Spleen (tissue), 13 donors: ENCODE measurements at places on chromosomes 12 and 14. TPM values are rescaled to one million over a fixed set of nuclear protein-coding genes. Genes with fewer than 3 reads are reported as not detected.

DNA sequence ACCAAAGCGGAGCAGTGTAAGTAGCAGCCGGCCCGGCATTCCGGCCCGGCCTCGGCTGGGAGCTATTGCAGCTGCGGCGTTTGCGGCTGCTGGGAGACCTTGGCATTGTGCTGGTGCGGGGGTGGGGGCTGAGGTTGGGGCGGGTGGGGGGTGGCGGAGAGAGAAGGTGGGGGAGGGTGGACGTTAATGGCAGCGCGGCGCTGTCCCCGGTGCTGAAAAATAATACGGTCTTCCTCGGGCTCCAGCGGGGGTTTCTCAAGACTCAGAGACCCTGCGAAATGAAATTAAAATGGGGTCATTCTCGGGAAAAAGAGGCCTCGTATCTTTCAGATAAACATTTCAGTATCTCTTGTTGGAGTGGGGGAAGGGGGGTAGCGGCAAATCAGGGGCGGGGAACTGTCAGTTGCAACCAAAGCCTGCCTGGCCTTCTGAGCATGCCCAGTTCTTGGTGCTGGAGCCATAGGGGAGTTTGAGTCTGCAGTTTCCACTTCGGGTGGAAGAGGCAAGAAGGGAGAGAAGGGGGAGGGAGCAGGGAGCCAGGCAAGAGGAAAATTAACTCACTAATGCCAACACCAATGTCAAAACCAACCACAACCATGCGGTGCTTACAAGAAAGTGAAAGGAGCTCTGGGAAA, 414 bp downstream of the UNC79 start:
- no peak for DNase-seq

DNA sequence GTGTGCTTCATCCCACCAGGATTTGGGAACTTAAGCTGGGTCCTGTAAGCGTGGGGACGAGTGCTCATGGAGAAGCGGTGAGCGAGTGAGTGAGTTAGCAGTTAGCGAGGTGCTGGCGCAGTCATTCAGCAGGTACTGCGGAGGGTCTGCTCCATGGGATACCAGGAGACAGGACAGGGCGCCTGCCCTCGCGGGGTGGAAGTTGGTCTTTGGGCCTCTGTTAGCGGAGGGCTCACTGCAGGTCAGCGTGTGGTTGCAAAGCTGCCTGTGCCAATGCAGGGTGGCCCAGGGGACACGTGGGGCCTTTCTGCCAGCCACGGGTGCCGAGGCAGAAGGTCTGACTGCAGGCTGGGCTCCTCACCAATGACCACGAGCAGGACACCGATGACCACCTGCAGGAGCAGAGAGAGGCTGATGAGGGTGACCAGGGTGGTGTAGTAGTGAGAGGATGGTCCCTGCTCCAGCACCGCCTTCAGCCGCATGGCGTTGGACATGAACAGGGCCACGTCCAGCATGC, 97.6 kb downstream of the NINJ2 start:
- DNase-seq = no peak

The GLRX5 gene
- polyA plus RNA-seq = 24.4 TPM

GRCh38 chr14:88611878-88612277, 49.0 kb downstream of the ZC3H14 start:
- DNase-seq = no peak

GRCh38 chr12:93009533-93009932, 80.4 kb upstream of the EEA1 start:
- no peak for DNase-seq

The GLIPR1L1 gene
- not detected for polyA plus RNA-seq
